ENCODE measurements at places on chromosomes 3 and 15.

DNA sequence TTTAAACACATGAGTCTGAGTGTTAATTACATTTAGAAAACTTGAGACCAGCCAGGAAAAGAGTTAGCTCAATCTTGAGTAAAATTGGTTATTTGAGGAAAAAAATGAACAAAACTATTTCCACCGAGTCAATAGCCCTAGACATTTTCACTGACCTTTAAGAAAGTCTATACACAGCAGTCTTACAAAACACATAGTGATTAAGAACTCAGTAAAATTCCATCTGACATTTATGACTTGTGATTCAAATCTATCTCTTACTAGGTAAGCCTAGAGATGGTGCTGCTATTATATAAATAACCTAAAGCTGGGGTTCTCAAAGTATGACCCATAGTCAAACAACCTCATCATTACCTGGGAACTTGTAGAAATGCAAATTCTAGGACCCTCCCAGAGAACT lies 109.1 kb upstream of the COL8A1 start:
- H3K27ac ChIP-seq = no peak overlapping the region
- H3K4me3 ChIP-seq = no peak overlapping the region
- DNase-seq = no peak
- H3K27me3 ChIP-seq = no peaks in the 10 kb centered on the region
- H3K4me1 ChIP-seq = peaks cover 6% of the 10 kb centered on the region
- no peaks in the 10 kb centered on the region for H3K36me3 ChIP-seq

DNA sequence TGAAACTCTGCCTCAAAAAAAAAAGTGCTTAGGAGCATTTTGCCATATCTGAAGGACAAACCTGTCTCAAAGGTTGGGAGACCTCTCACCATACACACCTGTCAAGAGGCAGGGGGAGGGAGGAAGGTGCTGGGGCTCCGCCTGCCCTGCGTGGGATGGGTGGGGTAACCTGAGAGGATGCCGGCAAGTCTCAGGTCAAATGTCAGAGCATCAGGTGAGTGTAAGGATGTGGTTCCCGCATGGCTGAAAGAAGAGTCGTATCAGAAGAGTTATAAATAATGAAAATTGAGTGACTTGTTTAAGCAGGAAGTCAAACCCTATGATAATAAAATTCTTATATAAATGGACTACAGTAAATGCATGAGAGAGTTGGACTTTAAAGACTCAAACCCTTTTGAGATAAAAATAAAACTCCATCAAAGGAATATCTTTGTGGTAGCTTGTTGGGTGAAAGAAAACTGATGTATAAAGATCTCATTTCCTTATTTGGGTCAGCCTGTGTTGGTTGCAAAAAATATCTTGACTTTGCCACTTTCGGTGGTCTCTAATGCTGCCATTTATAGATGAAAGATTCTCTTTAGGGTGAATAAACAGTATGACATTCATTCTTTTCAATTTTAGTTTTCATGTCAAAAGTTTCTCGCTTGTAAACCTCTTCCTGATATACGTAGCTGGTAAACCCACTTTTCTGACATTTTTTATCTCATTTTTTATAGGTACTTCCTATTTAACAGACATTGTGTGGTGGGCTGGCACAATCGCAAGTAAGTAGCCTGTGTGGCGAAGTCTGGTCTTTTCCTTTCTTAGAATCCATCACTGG lies 23.8 kb downstream of the NIPA1 start:
- DNase-seq = no peak
- H3K4me3 ChIP-seq = no peak overlapping the region
- no peaks in the 10 kb centered on the region for H3K36me3 ChIP-seq
- no peak overlapping the region for H3K27ac ChIP-seq

DNA sequence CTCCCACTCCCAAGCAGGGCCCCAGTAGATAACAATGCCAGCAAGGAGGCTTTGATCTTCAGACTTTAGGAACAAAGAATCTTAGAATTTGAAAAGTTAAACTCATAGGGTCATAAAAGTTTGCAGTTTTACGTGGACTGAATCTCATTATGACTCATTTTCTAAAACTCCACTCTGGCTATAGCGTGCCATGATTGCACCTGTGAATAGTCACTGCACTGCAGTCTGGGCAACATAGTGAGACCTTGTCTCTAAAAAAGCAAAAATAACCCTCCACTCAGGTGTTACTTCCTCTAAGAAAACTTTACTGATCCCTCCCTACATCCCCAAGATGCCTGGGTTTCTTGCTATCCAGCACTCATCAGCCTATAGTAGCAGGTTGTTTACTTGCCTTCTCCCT lies 104.5 kb downstream of the IL20RB start:
- no peaks in the 10 kb centered on the region for H3K27me3 ChIP-seq
- H3K36me3 ChIP-seq = no peaks in the 10 kb centered on the region
- no peak for DNase-seq
- H3K4me1 ChIP-seq = no peaks in the 10 kb centered on the region
- no peak overlapping the region for H3K27ac ChIP-seq
- H3K4me3 ChIP-seq = no peak overlapping the region

GRCh38 chr3:18080198-18080689 lies 337.8 kb upstream of the TBC1D5 start:
- no peak overlapping the region for H3K27ac ChIP-seq
- no peaks in the 10 kb centered on the region for H3K27me3 ChIP-seq
- no peak for DNase-seq
- H3K36me3 ChIP-seq = peaks cover 8% of the 10 kb centered on the region

DNA sequence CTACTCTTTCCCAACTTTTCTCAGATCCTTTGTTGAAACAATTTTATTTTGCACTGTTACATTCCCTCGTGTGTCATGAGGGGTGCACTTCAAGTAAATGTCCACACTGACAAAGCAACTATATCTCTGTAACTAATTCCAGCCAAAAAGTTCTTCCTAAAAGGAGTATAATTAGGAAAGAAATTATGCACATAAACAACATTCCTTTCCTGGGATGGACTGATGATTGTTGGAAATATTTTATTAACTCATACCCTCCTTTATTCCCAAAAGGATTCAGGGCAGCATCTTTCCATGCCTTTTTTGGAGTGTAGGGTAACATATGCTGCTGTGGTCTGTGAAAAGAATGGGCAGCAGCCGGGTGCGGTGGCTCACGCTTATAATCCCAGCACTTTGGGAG lies 426.1 kb upstream of the THBS1 start:
- no peak for DNase-seq
- peak overlapping the region; percentile 90 for H3K27ac ChIP-seq
- H3K27me3 ChIP-seq = no peaks in the 10 kb centered on the region
- H3K4me3 ChIP-seq = no peak overlapping the region
- H3K36me3 ChIP-seq = no peaks in the 10 kb centered on the region
- peaks cover 39% of the 10 kb centered on the region for H3K4me1 ChIP-seq

DNA sequence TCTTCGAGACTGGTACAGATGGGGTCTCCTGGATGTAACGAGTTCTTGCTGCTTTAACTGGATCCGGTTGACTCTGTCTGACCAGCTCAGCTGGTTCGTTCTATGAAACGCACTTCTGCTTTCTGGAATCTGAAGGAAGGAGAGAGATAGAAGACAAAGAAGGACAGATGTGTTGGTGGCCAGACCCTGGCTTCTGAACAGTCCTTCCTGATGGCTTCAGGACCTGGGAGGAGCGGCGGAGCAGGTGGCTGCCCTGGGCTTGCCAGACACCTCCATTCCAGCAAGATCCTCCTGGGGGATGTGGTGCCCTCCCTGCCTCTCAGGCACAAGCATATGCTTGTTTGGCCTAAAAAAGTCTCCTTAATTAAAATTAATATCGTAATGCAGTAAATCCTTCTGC lies 99.9 kb downstream of the APBA2 start:
- H3K36me3 ChIP-seq = peaks cover 7% of the 10 kb centered on the region
- H3K27ac ChIP-seq = peak overlapping the region; percentile 71
- peaks cover 3% of the 10 kb centered on the region for H3K27me3 ChIP-seq
- DNase-seq = no peak

DNA sequence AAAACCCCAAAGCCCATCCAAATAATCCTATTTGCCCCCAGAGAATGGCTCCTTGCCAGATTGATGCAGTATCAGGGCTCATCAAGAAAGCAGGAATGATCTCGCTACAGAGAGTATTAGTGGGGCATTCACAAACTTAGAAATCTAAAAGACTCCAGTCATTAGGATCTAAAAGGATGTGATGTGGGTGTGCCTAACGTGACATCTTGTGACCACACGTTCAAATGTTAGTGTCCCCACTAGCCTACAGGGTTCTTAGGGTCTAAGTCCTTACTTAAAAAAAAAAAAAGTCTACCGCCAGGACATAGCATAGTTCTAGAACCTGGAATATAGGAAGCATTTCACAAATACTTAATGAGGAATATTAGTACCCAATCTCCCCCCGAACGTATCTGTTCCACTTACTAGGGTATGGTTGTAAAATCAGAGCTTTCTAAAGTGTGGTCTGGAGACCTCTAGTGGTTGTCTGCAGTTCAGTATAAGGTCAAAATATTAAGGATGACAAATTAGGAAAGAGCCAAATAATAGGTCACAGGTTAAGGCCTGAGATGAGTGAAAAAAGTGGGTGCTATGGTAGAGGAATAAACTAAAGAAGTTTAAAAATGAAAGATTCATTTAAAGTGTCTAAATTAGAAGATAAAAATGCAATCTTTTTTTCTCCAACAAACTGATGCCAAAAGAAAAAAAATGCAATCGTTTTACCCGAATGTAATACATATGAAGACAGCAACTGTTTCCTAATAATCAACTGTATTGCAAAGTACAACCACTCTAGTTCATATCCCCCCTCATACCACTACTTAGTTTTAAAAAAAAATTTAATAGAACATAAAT lies 4.2 kb upstream of the CHRM5 start:
- no peak overlapping the region for H3K27ac ChIP-seq
- H3K4me1 ChIP-seq = peaks cover 18% of the 10 kb centered on the region
- H3K4me3 ChIP-seq = no peak overlapping the region
- DNase-seq = no peak
- H3K27me3 ChIP-seq = no peaks in the 10 kb centered on the region
- H3K36me3 ChIP-seq = no peaks in the 10 kb centered on the region

- H3K36me3 ChIP-seq = no peaks in the 10 kb centered on the region
- H3K27me3 ChIP-seq = no peaks in the 10 kb centered on the region
- peaks cover 48% of the 10 kb centered on the region for H3K4me1 ChIP-seq
- H3K27ac ChIP-seq = peak within 1 kb of the TSS; percentile 68
Observed at GRCh38 chr3:73624821-73625665, at the start of gene PDZRN3. PDZRN3 (minus strand) TSS chr3:73624941.

DNA sequence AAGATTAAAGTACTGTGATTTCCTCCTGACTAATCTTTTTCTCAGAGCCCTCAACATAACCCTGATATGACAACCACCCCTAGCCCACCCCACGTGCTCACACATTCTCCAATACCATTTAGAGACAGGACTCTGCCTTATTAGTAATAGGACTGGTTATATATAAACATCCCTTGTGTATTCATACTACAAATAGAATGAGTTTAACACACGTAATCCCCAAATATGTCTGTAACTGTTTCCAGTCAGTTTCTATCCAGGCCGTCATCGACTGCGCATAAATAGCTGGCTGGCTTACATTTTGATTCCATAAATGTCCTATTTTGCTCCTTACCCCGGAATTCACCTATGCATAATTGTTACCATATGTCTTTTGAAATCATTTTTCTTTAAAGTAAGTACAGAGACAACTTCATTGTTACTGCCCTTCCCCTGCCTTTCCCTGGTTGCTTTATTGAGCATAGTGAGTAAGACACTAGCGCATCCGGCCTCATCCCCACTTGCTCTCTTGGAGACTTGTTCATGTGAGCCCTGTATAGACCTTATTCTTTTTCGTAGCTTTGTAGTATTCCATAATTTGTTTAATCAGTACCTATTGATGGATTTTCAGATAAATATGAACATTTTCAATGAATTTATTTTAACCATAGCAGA lies 3.5 kb upstream of the P2RY14 start:
- H3K27ac ChIP-seq = no peak overlapping the region
- no peak overlapping the region for H3K4me3 ChIP-seq
- DNase-seq = no peak
- no peaks in the 10 kb centered on the region for H3K4me1 ChIP-seq
- H3K27me3 ChIP-seq = no peaks in the 10 kb centered on the region

GRCh38 chr3:66200147-66200546 lies 20.7 kb upstream of the SLC25A26 start:
- H3K36me3 ChIP-seq = no peaks in the 10 kb centered on the region
- peaks cover 13% of the 10 kb centered on the region for H3K4me1 ChIP-seq
- no peak overlapping the region for H3K27ac ChIP-seq
- H3K4me3 ChIP-seq = no peak overlapping the region

DNA sequence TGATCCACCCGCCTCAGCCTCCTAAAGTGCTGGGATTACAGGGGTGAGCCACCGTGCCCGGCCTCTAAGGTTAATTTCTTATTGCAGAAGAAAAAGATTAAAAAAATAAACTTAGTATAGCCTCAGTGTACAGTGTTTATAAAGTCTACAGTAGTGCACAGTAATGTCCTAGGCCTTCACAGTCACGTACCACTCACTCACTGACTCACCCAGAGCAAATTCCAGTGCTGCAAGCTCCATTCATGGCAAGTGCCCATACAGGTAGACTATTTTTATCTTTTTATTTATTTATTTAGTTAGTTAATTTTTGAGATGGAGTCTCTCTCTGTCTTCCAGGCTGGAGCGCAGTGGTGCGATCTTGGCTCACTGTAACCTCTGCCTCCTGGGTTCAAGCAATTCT lies 3.2 kb upstream of the FLNB start:
- H3K4me3 ChIP-seq = no peak overlapping the region
- no peaks in the 10 kb centered on the region for H3K36me3 ChIP-seq
- peaks cover 3% of the 10 kb centered on the region for H3K27me3 ChIP-seq
- no peak for DNase-seq
- peaks cover 7% of the 10 kb centered on the region for H3K4me1 ChIP-seq
- no peak overlapping the region for H3K27ac ChIP-seq

DNA sequence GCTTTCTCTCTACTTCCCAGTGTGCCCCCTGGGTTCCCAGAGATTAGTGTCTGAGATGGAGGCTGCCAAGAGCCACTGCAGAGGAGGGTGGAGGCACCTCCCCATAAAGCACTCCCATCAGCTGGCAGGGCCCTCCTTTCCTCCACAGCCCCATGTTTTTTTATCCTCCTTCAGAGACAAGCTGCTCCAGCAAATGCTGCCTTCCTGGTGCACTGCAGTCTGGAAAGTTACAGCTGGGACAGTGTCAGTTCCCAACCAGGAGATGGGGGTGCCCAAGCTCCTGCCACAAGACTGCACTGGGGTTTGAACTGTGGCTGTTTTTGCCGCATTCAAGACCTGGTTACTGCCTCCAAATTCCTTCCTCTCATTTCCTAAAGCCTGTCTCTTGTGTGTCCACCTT lies 206.1 kb downstream of the CADPS start:
- H3K36me3 ChIP-seq = no peaks in the 10 kb centered on the region
- H3K4me1 ChIP-seq = peaks cover 7% of the 10 kb centered on the region
- no peak for DNase-seq
- no peak overlapping the region for H3K4me3 ChIP-seq

- DNase-seq = no peak
- no peak overlapping the region for H3K27ac ChIP-seq
- H3K36me3 ChIP-seq = no peaks in the 10 kb centered on the region
- no peaks in the 10 kb centered on the region for H3K4me1 ChIP-seq
Observed at GRCh38 chr15:39403640-39404117, 177.2 kb upstream of the THBS1 start.

DNA sequence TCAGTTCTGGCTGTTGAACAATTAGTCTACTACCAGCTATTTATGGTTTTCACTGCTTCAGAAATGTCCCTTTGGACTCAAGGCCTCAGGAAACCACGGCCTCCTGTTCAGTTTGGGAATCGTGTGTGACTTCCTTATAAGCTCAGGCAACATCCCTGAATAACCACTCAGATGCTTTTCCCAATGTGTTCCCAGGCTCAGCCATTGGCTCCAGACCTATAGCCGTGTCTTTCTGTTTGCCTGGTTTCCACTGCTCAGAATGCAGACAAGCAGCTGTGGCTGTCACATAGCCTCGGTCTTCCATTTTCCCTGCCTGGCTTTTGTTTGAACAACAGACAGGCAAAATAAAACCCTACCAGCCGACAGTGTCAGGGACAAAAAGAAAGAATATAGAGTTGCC lies 63.2 kb upstream of the ATP2B2 start:
- H3K36me3 ChIP-seq = no peaks in the 10 kb centered on the region
- H3K4me1 ChIP-seq = peaks cover 3% of the 10 kb centered on the region
- peaks cover 12% of the 10 kb centered on the region for H3K27me3 ChIP-seq
- no peak overlapping the region for H3K4me3 ChIP-seq
- DNase-seq = no peak
- H3K27ac ChIP-seq = no peak overlapping the region
